ENCODE measurements at places on chromosomes 13 and 19.

- no peak for DNase-seq
Measured at GRCh38 chr19:47512183-47512947, 2.5 kb downstream of the NAPA start.

- no peak for DNase-seq
Measured at GRCh38 chr19:33186431-33187182, 7.5 kb upstream of the LRP3 start.

DNA sequence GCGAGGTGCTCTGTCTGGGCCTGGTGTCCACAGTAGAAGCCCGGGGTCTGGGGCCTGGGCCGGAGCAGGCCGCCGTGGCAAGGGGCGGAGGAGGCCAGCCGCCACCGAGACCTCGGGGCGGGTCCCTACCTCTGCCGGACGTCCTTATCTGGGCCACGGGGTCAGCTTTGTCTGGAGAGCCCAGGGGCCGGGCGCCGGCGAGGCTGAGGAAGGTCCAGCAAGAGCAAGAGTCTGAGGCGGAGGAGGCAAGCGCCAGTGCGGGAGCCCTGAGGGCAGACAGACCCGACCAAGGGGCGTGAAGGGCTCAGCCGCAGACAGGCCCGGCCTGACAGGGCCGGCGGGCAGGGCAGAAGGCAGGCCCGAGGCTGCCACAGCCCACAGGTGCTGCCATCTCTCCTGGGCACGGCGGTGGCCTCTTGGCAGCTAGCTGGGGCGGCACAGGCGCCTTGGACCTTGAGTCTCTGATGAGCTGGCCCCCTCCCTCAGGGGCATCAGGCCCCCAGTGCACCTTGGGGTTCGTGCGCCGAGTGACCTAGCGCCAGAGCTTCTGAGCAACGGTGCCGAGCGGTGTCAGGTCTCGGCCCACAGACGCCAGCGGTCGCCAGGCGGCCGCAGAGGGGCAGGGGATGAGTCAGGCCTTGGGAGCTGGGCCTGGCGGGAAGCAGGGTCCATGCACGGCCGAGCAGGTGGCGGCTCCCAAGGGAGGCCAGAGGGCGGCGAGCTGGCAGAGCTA, 19.1 kb upstream of the AKAP8 start:
- no peak for DNase-seq

GRCh38 chr19:48672994-48673393, at the start of gene NTN5:
NTN5 (minus strand) TSS chr19:48673017; CDS start chr19:48670986, 2,031 bp downstream.
- DNase-seq: no peak

GRCh38 chr13:113579686-113580085, 4.9 kb upstream of the TFDP1 start:
- DNase-seq: no peak

- DNase-seq: no peak
Measured at GRCh38 chr19:18171605-18172327, 1.8 kb upstream of the IFI30 start.

Measured in stimulated activated CD4-positive, alpha-beta T cell treated with anti-CD3 and anti-CD28 coated beads, Interleukin-1b, Interleukin-23, amount 100 ng/mL, for 4 hours (primary cell).